ENCODE measurements at places on chromosomes 5 and 9.
A peak's percentile ranks its signal among the peaks of the same experiment; 100 is the strongest.

DNA sequence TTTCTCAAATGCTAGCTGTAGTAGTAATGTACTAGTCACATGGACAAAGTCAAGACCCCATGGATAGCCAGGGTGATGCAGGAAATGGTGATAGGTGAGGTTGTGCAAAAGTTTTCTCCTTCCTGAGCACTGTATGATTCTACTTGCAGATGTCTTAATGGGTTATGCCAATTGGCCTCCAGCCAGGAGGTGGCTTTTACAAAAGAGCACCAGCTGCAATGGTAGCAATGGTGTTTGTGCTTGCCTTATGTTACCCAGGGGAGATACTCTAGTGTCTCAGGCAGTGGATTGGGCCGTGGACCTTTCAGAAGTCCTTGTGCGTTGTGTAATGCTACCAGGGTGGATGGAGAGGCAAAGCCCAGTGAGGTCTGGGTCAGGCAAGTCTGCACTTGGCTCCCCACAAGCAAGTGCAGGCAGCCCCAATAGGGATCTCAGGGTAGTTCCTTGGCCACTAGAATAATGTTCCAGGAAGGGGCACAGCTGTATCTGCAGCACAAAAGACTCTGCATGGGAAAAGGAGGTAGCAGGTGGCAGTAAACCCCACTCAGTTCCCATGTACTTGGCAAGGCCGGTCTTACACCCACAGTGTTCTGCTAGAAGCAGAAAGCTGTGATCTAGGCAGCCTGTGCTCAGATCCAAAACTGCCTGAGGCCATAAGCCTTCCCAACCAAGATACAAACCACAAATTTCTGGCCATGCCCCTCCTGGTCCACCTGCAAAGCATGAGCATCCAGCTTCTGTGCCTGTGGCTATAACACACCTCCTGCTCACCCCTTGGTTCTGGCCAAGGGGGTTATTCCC, 46.4 kb upstream of the EDIL3 start:
- DNase-seq: peak; percentile 24

GRCh38 chr9:32117291-32117690, 267.2 kb upstream of the ACO1 start:
- DNase-seq: no peak

- DNase-seq: no peak
Observed at GRCh38 chr5:168464641-168465040, 21.6 kb upstream of the RARS1 start.

DNA sequence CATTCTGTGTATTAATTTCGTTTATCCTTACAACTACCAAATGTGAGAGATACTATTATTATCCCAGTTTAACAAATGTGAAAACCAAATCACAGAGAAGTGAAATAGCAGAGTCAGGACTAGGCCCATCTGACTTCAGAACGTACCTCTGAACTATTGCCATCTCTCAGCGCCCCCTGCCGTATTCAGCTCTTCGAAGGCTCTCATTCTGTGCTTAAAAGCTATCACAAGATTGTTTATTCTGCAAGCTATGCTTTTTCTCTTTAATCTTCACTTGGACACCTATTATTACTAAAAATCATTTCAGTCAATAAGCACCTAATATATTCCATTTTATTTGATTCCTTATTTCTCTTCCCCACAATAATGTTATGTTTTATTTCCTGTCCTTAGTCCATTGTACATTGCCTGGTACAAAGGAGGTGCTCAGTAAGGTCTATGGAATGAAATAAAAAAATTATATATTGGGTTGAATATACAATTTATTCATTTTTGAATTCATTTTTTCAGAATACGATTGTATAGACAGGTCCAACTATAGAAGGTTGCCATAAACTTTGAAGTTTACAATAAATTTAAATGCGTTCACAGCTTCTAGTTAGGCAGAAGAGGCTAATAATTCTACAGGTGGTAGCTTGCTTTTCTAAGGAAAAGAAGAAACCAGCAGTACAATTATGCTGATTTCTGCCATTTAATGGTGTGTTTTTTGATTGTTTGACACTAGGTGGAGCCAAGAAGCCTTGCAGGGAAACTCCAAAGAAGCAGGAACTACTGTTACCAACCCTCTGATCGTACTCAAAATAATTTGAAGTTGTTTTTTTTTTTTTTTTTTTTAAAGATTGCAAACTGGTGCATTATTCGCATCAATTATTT, 202.2 kb upstream of the DMRTA1 start:
- peak; percentile 74 for DNase-seq

DNA sequence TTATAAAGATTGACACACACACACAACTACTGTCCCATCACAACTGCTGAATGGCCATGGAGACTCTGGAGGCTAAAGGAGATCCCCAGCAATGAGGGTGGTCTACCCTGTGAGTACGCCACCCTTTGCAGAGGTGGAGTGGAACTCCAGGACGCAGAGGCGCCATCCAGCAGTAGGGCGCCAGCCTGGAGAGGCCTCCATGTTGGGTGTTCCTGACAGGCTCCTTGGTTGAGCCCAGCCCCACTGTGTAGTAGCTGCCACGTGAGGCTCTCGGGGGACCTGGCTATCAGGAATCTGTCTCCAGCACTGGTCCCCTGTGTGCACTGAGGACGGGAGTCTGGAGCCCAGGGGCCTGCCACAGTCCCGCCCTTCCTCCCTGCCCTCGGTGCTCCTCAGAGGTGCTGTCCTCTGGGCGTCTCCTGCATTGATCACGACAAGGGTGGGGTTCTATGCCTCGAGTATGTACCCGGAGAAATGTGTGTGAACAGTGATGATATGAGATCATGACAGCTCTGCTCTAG, 72.3 kb downstream of the DAP start:
- no peak for DNase-seq

DNA sequence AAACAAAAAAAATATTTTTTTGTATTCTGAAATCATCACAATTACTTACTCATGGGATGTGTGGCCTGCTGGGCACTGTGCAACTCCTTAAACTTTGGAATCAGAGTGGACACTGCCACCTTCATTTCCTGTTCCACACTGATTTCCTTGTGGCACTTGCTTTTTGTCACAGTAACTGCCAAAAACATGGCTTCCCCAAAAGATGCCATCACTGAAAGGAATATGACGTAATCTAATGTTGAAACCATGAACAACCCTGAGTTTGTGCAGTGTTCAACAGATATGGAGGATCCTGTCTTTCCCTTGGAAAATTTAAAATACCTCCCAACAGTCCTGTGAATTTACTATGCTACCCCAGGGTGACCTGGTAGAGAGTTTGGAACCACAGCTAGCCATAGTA, 12.6 kb upstream of the IL12B start:
- DNase-seq: no peak

DNA sequence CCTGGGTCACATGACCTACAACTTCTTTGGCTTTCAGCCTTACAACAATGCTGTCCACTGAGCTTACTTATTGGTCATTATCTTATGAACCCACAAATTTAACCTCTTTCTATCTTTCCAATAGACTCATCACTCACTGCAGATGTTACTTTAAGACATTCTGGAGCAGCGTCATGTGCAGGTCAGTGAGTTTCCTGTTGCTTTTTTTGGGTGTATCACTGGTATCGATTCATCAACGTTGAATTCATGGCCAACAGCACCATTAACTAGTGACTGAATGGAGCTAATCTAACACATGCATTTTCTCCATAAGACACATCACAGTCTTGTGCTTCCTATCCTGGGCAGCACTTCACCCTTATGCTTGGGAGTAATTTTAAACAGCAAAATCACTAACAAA, 672.6 kb upstream of the CDH18 start:
- no peak for DNase-seq

DNA sequence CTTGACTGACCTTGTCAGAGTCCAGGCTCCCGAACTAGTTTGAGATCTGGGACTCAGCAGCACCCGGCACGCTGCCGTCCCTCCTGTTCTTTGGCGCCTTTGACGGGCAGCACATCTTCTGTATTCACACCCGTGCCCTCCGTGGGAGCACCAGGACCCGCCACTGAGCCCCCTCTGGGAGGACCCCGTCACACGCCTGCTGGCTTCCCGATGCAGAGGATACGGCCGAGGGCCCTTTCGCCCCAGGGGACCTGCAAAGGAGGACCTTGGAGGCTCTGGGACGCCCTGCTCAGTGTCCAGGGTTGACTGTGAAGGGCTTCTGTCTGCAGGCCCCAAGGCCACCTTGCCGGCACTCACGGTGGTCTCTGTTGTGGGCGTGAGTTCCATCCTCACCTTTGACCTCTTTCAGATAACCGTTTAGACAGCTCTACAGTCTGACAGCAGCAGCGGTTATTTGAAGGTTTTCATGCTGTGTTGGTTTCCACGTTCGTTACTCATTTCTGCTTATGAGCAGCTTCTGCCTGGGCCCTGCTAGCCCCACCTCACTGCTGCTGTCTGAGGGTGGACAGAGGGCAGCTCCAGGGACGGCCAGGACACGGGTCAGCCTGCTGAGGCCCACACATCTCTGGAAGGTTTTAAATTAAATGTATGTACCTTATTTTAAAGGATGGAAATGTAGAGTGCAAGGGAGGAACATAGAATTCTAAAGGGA, 12.6 kb upstream of the EXOC3 start:
- DNase-seq: no peak

DNA sequence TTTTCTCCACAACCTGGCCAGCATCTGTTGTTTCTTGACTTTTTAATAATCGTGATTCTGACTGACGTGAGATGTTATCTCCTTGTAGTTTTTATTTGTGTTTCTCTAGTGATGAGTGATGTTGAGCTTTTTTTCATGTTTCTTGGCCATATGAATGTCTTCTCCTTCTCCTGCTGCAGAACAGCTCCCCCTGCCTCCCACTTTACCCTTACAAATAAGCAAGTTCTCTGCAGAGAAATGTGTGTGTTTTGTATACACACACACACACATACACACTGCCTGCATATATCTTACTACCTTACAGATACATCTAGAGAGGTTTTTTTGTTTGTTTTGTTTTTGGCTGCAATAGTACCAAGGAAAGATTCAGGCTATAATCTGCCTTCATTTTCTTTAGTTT, 88.7 kb upstream of the PHF24 start:
- peak; percentile 3 for DNase-seq

DNA sequence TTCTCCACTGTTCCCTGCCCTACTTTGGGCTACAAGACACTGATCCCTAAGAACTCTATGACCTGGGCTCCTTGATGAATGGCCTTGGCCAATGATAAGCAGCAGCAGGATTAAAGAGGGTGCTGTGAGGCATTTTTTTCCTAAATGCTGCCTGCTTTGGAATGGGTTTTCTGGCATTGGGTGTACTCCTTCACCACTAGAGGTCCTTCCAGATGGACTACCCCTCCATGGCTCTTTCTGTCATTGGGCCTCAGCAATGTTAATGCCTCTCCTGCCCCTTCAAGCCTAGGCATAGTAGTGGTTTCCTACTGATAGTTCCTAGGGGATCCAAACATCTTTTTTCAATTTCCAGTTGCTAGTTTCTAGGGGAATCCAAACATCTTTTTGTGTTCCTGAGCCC, 319.3 kb upstream of the RPS23 start:
- DNase-seq: peak; percentile 13

- no peak for DNase-seq
Observed at GRCh38 chr5:126987271-126987899, 43.0 kb downstream of the MARCHF3 start.

DNA sequence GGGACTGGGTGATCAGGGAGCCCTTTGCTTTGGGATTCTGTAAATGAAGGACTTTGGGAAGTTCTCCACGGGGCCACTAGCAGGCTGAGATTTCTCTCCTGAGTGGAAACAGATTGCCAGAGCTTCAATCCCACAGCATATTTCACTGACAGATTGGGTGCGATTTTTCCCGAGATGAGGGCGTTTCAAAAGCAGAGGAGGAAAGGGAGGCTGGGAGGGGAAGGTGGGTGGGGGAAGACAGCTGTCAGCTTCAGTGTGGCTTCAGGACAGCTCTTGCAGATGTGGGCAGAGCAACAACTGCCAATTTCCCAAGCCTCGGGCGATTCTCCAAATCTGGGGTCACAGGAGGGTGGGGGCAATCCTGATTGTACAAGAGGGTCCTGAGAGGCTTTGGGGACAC, 258.5 kb upstream of the ADRA1B start:
- DNase-seq: peak; percentile 19

DNA sequence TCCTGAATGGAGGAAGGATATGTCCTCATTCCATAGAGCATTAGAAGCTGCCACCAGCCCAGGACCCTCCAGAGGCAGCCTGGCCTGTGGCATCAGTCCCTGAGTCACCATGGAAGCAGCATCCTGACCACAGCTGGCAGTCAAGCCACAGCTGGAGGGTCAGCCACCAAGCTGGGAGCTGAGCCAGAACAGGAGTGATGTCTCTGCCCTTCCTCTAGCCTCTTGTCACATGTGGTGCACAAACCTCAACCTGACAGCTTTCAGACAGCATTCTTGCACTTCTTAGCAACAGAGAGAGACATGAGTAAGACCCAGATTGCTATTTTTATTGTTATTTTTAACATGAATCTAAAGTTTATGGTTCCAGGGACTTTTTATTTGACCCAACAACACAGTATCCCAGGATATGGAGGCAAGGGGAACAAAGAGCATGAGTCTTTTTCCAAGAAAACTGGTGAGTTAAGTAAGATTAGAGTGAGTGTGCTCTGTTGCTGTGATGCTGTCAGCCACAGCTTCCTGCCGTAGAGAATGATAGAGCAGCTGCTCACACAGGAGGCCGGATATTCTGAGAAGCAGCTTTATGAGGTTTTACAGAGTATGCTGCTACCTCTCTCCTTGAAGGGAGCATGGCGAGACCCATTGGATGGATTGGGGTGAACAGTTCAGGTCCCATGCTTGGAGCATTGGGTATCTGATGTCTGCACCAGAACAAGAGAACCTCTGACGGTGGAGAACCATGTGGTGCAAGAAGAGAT, 13.0 kb upstream of the CYFIP2 start:
- DNase-seq: no peak

GRCh38 chr5:160466889-160467554, 45.4 kb downstream of the PTTG1 start:
- no peak for DNase-seq

DNA sequence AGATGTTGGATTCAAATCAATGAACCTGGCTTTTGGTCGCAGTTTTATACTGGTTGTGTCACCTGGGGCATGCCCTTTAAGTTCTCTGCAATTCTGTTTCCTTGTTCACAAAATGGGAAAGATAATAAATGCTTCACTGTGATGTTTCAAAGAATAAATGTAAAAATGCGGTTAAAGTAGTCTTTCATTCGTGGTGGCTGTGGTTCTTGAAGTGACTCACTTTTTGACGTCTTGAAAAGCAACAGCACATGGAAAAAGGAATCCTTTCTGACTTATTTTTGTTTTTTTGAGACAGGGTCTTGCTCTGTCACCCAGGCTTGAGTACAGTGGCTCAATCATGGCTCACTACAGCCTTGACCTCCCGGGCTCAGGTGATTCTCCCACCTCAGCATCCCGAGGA, 88.4 kb upstream of the SLIT3 start:
- no peak for DNase-seq

GRCh38 chr9:95130484-95130883, 187.0 kb downstream of the FANCC start:
- DNase-seq: peak; percentile 41

DNA sequence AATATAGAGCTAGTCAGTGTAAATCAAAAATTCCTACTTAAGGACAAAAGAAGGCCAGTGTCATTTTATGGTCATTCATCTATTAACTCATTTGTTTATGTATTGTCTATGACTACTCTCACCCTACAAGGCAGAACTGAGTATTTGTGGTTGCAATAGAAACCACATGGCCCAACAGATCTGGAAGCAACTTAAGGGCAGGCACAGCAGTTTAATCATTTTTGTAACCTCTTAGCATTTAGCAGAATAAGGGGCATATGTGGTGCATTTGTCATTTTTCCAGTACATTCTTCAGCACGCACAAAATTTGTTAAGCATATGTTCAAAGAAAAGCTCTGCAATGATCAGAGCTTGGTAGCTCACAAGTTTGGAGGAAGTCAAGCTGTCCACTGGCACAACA, 1.1 kb downstream of the FKBP15 start:
- no peak for DNase-seq

Data from NCI-H82 (cell line).